Epithelial cell of proximal tubule (primary cell): ENCODE measurements at places on chromosomes 4 and X. TPM values are rescaled to one million over a fixed set of nuclear protein-coding genes. Genes with fewer than 3 reads are reported as not detected.

The SPIN4 gene
- total RNA-seq, result 5.8 and 6.0 TPM in 2 replicates

The EMD gene
- total RNA-seq, result 50.7 and 63.0 TPM in 2 replicates

The PRDM8 gene
- 0.51 and 3.7 TPM in 2 replicates for total RNA-seq

The NOCT gene
- total RNA-seq, result 27.4 and 41.9 TPM in 2 replicates

The PLAC8 gene
- 1.7 and 8.4 TPM in 2 replicates for total RNA-seq

DNA sequence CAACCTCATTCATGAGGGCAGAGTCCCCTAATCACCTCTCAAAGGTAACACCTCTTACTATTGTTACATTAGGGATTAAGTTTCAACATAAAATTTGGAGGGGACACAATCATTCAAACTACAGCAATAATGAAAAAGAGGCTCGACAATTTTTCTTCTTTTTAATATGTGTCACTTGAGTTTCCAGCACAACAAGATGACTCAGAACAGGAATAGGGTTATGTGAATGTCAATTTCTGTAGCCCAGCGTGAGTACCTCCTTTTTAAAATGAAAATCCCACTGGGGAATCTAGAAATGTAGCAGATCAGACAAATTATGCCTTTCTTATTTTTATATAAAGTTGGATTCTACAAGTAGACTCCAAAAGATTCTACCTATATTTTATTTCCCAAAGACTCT is 83.7 kb downstream of the ZNF330 start:
- DNase-seq, result no peak

DNA sequence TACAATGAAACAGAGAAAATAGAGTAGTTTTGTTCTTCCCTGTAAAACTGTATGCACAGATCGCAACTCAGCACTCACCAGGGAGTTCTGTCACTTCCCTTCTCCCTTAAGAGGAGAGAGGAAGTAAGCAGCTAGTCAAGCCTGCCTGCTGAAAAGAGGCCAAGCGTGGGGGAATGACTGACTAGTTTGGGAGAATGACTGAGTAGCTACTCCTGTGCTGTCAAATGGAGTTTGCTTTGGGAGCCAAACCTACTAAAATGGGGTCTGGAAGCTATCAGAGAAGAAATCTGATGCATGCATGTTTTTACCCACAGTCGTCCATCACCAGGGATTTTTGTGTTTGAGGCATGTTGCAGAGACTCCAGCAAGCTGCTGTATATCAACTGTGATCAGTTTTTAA is 54.6 kb upstream of the LHFPL1 start:
- DNase-seq, result no peak

The CYLC1 gene
- not detected in 2 replicates for total RNA-seq

The FABP2 gene
- total RNA-seq, result not detected in 2 replicates

GRCh38 chr4:144174401-144175067 is 34.0 kb upstream of the GYPA start:
- no peak for DNase-seq

- no peak for DNase-seq
These were observed 133.6 kb upstream of the FAM9C start for GRCh38 chrX:13177921-13178566.

- no peak for DNase-seq
These were observed 14.2 kb downstream of the CXCR3 start for GRCh38 chrX:71604141-71604540.

DNA sequence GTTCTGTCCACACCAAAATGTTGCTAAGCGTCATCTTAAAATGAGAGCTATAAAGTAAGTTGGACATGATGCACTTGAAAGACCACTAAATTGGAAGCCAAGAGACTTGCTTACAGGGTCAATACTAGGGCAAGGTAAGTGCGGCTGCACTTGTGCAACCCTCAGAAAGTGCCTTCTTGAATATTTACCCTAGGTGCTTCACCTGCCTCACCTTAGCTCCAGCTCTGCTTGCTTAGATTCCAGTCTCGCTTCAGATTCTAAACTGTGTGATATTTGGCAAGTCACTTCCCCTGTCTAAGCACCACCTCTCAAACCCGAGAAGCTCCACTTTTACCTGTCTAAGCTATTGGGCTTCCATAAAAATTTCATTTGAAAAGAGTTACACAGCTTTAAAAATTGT is 136.5 kb downstream of the GRIA3 start:
- no peak for DNase-seq

DNA sequence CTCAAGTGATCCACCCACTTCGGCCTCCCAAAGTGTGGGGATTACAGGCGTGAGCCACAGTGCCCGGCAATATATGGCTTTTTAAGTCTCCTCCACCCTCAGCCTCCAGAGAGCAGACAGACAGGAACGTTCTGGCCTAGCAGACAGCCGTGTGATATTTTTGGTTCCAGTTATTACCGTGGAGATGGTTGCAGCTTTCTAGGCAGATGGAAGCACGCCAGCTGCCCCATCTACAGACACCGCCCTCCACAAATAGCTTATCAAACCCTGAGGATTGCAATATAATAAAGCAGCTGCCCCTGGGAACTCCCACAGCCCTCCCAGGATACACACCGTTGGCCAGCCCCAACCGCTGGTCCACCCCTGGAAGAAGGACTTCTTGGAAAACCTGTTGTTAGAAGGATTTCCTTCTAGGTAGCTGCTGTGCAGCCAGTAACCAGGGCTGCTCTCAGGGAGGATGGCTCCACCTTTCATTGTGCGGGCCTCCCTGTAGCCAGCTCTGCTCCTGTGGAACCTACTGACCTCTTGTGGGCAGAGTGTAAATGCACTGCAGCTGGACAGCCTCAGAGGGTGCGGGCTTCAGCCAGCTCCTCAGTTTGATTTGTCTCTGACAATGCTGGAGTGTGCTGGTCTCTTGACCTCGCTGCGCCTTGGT is 44.0 kb downstream of the SLC25A5 start:
- DNase-seq, result no peak

- no peak for DNase-seq
These were observed 229.6 kb upstream of the AGTR2 start for GRCh38 chrX:115940888-115941332.

DNA sequence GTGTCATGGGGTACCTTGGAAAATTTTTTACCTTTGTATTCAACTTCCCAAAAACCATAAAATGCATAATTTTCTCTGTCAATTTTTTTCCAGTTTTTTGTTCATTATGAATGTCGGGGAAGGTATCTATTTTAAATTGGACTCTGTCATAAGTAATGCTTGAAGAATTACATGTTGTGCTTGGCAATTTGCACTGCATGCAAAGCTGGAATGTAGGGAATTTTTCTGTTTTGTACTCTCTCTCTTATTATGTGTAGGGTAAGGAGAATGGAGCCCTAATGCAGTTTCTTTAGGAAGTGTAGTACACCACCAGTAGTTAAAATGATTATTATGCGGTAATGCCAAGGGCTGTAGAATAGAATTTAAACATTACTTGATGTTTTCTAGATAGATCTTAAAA is 137.7 kb upstream of the LIMCH1 start:
- no peak for DNase-seq

- DNase-seq, result no peak
These were observed 166.8 kb downstream of the STIM2 start for GRCh38 chr4:27027428-27027827.

DNA sequence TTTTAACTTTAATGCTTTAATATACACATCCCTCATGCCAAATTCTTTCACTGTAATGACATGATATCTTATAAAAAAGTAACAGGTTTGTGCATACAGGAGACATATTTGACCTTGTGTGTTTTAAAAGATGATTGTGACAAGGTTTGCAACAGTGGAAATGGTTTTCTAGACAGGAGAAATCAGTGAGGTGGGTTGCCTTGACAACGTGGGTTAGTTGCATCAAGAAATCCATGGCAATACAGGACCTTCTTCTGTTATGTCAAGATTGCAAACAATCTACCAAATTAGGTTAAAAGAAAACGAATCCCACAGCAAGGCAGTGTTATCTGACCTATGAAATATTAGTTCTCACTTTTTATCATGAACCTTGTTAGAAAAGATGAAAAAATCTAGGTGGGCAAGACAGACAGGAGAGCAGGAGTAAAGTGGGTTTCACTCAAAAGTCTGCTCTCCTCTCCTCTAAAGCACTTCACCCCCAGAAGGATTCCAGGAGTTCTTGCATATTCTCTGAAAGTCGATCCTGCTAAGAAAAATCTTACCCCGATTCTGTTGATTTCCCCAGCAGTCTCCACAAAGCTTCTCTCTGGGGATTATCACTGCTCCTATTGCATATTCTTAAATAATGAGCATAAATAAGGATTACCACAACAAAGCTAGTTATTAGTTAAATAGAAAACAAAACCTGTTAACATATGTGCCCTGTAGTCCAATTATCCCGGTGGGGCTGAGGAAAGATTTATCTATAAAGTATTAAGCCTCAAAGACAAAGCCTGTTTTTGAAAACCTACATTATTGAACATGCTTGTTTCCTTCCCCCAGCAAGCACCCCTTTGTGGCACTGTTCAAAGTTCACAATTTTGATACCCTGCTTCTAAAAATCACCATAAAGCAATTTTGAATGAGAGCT is 71.0 kb downstream of the TMA16 start:
- no peak for DNase-seq

- no peak for DNase-seq
These were observed 6.3 kb upstream of the LETM1 start for GRCh38 chr4:1862055-1862911.

The HERC6 gene
- total RNA-seq, result 2.4 and 5.4 TPM in 2 replicates

DNA sequence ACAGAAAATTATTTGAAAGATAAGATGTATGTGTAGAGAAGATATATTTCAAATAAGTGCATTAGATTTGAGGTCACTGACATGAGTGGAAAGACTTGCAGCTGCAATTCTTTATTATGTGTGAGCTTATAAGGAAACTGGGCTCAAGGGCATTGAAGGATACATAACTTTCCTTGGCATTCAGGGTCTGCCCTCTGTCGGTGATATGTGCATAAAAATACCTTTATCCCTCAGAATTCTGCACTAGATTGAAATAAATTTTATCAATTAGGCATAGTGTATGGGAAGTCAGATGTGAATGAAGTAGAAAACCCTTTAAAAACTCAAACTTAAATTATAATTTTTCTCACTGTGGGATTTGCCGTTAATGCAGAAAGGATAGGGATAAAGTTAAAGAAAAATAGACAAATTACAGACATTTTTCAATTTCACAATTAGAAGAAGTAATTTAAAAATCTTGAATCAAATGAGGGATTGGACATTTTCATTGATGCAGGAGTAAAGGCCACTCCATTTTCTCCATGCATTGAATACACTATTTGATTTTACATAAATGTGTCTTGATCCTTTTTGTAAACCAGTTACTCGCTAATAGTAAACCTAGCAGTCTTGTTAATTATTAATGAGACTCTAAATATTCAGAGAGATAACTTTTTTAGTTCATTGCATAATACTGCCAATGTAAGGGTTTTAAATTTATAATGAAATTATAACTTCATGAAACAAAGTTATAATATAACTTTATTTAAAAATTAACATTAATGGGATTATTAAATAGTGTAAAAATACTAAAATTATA is 21.0 kb upstream of the ETNPPL start:
- DNase-seq, result no peak

The GPRASP3 gene
- total RNA-seq, result 1.5 and 2.0 TPM in 2 replicates

The RBM47 gene
- 33.1 and 42.9 TPM in 2 replicates for total RNA-seq

The RNF150 gene
- total RNA-seq, result 0.58 and 0.69 TPM in 2 replicates

- DNase-seq, result no peak
These were observed 23.4 kb downstream of the SLC2A9 start for GRCh38 chr4:9997886-9998285.

DNA sequence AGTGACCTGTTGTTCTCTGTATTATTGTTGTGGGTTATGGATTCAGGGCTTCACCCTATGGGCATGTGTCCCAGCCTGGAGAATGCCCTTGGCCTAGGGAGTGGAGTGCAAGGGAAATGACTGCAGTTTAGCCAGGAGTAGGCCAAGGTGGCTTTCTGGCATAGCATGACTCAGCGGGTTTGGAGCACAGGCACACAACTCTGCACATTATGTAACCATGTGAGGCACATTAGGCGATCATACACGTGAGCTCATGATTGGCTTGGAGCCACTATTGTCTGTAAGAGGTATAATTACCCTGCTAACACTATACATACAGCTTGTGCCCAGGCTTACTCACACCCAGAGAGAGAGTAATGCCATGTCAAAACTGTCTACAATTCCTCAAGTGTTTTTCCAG is 35.1 kb upstream of the TACR3 start:
- DNase-seq, result peak; percentile 50

DNA sequence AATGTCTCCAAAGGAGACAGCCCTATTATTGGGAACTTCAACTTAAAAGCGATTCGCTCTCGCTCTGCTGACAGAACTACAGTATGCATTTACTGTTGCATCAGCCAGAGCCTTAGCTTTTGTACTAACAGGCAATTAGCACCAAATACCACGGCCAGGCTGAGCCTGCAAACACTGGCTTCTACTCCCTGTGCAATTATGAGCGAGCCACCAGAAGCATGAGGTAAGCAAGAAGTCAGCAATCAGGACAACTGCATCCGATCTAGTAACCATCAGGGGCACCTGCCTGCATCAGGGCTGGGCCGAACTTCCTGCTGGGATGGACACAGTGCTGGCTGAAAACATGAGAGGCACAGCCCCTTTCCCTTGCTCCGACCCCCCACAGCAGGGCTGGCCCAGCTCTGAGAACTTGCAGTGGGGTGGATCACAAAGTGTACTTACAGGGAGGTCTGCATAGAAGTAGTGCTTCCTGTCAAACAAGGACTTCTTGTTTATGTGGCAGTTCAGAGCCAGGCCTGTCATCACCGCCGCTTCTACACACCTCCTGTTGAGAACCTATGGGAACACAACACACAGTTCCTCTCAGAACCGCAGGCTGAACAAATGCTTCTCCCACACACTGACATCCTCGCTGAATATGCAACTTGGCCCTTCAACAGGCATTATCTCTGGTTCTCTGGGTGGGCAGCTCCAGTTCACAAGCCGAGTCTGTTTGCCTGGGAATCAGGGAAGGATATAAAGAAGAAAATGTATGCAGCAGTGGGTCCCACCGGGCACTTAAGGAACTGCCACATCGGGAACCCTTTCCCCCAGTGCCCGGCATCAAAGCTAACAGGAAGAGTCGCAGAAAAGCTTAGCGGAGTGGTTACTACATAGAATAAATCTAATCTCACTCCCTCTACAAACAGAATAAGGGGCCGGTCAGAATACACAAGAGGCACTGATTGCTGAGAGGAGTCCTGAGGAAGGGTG is 41.5 kb downstream of the GATB start:
- no peak for DNase-seq

DNA sequence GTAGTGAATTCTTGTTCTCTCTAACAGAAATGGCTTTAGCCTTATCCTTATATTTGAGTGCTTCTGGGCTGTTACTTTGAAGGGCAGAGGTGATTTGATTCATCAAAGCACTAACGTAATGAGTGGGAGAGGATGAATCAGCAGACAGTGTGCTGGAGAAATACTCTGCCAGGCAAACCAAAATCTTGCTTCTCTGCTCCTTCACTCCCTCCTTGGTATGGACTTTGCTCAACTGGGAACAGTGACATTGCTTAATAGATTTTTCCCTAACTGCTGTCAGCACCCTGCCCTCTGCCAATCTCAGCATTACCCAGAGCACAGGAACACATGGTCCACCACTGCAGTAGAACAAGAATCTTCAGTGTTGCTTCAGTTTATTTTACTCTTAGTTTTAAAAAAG is 56.0 kb downstream of the PDLIM5 start:
- peak; percentile 78 for DNase-seq
